ENCODE measurements at places on chromosomes 2 and 18.

DNA sequence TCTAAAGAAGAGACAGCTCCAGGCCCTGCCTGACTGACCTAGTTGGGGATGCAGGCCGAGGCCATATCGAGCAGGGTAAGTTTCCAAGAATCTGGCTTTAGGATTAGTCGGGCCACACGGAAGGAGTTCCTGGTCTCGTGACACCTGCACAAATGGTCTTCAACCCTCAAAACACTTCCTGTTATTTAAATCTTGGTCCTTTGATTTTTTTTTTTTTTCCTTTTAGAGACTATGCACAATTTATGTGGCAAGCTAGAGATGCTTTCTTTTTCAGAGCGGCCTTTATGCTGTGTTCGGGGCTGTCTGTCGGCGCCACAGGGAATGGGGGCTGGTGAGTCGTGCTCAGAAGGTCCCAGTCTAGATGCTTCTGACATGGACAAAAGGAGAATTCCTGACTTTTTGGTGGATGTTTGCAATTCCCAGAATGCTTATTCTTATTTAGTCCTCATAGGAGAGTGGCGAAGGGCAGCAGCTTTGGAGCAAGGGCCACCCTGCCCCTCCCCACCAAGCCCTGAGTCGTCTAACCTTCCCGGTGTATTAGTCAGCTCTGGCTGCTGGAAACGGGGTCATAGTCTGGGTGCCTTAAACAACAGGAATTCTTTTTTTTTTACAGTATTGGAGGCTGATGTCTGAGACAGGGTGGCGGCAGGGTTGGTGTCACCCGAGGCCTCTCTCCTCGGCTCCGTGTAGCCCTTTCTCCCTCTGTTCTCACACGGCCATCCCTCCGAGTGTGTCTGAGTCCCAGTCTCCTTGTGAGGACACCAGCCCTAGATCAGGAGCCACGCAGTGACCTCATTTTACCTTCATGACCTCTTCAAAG is 27.4 kb downstream of the HPCAL1 start:
- no peaks in the 10 kb centered on the region for H3K27me3 ChIP-seq
- peak; percentile 81 for DNase-seq
- peaks cover 81% of the 10 kb centered on the region for H3K4me1 ChIP-seq
- H3K36me3 ChIP-seq = peaks cover 4% of the 10 kb centered on the region
- H3K4me3 ChIP-seq = peak overlapping the region; percentile 86

- no peaks in the 10 kb centered on the region for H3K27me3 ChIP-seq
- peak overlapping the region; percentile 3 for H3K27ac ChIP-seq
- DNase-seq = no peak
- no peaks in the 10 kb centered on the region for H3K36me3 ChIP-seq
Measured at GRCh38 chr2:98472961-98473746, 28.5 kb downstream of the INPP4A start.

GRCh38 chr2:230823264-230823964 is 41.3 kb upstream of the ITM2C start:
- peaks cover 5% of the 10 kb centered on the region for H3K36me3 ChIP-seq
- H3K4me3 ChIP-seq = no peak overlapping the region
- H3K4me1 ChIP-seq = no peaks in the 10 kb centered on the region
- no peak overlapping the region for H3K27ac ChIP-seq
- H3K27me3 ChIP-seq = peaks cover 17% of the 10 kb centered on the region
- DNase-seq = no peak

DNA sequence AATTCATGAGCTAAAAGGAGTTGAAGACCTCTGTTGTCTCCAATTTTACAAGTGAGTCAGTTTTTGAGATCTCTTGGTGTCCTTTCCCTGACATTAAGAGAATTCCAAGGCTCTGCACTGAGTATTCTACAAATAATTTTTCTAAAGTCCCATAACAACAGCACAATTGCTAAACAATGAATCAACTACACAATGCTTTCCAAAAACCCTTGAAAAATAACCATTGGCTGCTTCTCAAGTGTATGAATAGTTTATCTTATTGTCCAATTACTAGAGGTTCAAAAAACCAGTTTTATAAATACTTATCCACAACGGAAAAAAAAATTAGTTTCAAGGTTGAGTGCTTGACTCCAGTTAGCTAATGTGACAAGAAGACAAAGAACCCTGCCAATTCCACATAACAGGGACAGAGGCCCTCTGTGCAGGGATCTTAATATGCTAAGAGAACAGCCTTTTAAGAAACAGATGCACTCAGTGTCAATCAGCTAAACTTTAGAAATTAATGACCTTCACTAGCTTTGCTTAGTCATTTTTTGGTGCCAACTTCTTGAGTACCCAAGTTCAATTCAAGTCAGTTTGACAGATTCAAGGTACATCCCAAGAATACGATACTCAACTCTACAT is 266.6 kb upstream of the CYP26B1 start:
- no peak for DNase-seq
- H3K36me3 ChIP-seq = no peaks in the 10 kb centered on the region
- no peak overlapping the region for H3K4me3 ChIP-seq
- H3K4me1 ChIP-seq = no peaks in the 10 kb centered on the region
- no peak overlapping the region for H3K27ac ChIP-seq

GRCh38 chr2:121754851-121755236 is 607 bp upstream of the TSN start:
- no peaks in the 10 kb centered on the region for H3K27me3 ChIP-seq
- H3K4me3 ChIP-seq = peak overlapping the region; percentile 75
- peak overlapping the region; percentile 48 for H3K27ac ChIP-seq
- peaks cover 4% of the 10 kb centered on the region for H3K36me3 ChIP-seq
- DNase-seq = no peak
- peaks cover 25% of the 10 kb centered on the region for H3K4me1 ChIP-seq

GRCh38 chr18:6994056-6994770 is 123.4 kb downstream of the LAMA1 start:
- H3K4me3 ChIP-seq = no peak overlapping the region
- no peaks in the 10 kb centered on the region for H3K27me3 ChIP-seq
- H3K27ac ChIP-seq = no peak overlapping the region
- no peak for DNase-seq

DNA sequence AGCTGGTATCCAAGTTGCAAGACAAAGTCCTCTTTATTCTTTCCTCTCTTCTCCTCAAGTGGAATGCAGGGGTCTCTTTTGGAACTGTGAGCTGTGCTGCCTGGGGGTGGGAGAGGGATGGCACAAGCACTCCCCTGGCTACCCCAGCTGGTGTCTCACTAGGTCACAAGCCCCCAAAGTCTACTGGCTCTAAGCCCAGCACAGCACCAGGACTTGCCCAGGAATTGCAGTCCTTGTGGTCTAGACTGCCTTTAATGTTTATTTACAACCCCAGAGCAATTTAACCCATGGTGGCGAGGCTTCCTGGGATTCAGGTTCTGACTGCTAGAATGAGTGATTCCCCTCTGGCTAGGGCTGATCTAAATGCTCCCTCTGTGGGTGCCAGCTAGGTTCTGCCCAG is 199.0 kb upstream of the STK17B start:
- no peak overlapping the region for H3K4me3 ChIP-seq
- H3K36me3 ChIP-seq = no peaks in the 10 kb centered on the region
- no peaks in the 10 kb centered on the region for H3K27me3 ChIP-seq
- no peak for DNase-seq

DNA sequence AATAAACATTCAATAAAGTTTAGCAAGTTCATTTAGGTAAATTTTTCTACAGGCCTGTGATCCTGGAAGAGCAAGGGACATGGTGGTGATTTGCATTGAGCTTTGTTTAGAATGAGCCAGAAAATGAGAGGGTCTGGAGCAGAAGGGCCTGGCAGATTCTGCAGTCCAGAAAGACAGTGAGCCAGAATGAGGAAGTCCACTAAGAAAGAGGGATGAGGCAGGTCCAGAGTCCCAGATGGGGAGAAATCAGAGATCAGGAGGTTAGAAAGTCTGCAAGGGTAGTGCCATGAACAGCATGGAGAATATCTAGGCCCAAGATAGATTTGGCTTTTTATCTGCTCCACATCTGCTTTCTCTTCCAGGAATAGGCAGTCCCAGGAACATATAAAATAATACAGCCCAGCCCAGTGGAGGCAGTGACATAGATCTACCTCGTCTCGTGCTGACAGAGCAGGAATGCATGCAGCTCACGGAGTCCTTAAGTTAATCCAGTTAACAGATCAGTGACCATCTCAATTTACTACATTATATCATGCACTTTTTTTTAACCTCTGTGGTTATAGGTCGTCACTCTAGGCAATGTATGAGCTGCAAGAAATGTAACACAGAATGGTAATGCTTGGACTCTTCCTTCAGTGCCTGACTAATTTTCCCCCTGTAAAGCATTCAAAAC is 429.0 kb downstream of the SUCLG1 start:
- H3K4me3 ChIP-seq = no peak overlapping the region
- no peak for DNase-seq
- H3K4me1 ChIP-seq = no peaks in the 10 kb centered on the region
- no peak overlapping the region for H3K27ac ChIP-seq
- no peaks in the 10 kb centered on the region for H3K27me3 ChIP-seq

- H3K27me3 ChIP-seq = no peaks in the 10 kb centered on the region
- H3K4me3 ChIP-seq = no peak overlapping the region
- peaks cover 12% of the 10 kb centered on the region for H3K36me3 ChIP-seq
- no peak overlapping the region for H3K27ac ChIP-seq
- peaks cover 25% of the 10 kb centered on the region for H3K4me1 ChIP-seq
Measured at GRCh38 chr2:69943843-69944525, 17.4 kb downstream of the ASPRV1 start.

- H3K36me3 ChIP-seq = peaks cover 6% of the 10 kb centered on the region
- H3K27ac ChIP-seq = no peak overlapping the region
- no peaks in the 10 kb centered on the region for H3K27me3 ChIP-seq
- H3K4me3 ChIP-seq = no peak overlapping the region
- no peaks in the 10 kb centered on the region for H3K4me1 ChIP-seq
Measured at GRCh38 chr2:171807119-171807518, 86.9 kb downstream of the SLC25A12 start.

DNA sequence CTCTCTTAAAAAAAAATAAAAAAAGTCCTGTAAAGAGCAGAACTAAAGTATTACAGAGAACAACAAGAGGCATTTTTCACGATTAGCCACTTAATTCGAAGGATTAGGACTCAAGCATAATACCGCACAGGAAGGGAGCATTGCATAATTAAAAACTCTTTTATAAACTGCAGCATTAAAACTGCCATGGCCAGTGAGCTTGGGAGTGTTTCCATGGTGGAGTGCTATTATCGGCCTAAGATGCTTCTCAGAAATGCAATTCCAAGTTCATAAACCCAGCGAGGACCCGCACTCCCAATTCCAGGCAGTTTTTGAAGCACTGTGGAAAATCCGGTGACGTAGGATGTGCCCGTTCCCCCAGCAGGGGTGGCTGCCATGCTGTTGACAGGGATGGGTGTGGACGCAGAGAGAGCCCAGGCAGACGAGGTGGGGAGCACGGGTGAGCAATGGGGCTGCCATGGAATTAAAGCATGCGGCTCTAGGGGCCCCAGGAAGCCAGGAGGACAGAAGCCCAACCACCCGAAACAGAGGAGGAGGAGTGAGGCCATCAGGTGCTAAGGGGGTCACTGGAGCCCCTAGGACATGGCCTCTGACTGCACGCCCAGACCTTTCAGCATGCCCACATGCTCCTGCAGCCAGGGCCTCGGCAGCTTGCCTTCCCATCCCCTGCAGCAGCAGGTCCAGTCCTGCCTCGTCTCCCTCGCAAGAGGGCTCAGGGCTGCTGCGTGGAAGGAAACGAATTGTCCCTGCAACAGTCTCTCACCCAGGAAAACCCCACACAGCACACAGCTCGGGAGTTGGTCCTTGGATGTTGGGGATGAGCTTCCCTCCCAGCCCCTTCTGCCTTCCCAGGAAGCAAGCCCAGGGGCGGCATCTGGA is 233.4 kb downstream of the NDUFA10 start:
- no peaks in the 10 kb centered on the region for H3K36me3 ChIP-seq
- no peak overlapping the region for H3K4me3 ChIP-seq
- H3K27me3 ChIP-seq = no peaks in the 10 kb centered on the region
